Kidney tubule cell (primary cell): ENCODE measurements at places on chromosomes 7 and 10.
A peak's percentile ranks its signal among the peaks of the same experiment; 100 is the strongest.

DNA sequence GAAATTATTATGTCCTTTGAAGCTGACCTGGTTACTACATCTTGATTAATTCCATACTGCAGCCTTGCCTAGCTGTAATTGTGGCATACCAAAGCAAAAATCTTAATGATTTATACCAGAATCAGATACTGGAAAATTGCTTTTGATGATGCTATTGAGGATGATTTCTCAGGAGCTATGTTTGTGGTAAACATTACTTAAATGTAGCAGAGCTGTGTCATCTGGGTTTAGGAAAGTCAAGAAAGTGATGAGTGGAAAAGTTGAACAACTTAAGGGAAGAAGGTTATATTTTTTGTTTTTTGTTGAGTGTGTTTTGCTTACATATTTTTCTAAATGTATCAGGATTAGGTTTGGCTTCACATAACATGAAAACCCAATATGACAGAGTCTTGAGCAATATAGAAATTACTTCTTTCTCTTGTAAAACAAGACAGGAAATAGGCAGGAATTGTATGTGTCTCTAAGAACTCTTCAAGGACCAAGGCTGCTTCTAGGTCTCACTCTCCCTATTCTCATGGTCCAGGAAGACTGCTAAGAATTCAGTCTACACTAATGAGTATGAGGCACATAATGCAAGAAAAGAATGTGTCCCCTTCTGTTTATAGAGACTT is 87.6 kb upstream of the MTPN start:
- no peak for DNase-seq

- DNase-seq: peak; percentile 55
These were observed 85.9 kb upstream of the KMT2C start for GRCh38 chr7:152521420-152522337.

- DNase-seq: no peak
These were observed 164.6 kb downstream of the PTPRN2 start for GRCh38 chr7:158422887-158423560.

DNA sequence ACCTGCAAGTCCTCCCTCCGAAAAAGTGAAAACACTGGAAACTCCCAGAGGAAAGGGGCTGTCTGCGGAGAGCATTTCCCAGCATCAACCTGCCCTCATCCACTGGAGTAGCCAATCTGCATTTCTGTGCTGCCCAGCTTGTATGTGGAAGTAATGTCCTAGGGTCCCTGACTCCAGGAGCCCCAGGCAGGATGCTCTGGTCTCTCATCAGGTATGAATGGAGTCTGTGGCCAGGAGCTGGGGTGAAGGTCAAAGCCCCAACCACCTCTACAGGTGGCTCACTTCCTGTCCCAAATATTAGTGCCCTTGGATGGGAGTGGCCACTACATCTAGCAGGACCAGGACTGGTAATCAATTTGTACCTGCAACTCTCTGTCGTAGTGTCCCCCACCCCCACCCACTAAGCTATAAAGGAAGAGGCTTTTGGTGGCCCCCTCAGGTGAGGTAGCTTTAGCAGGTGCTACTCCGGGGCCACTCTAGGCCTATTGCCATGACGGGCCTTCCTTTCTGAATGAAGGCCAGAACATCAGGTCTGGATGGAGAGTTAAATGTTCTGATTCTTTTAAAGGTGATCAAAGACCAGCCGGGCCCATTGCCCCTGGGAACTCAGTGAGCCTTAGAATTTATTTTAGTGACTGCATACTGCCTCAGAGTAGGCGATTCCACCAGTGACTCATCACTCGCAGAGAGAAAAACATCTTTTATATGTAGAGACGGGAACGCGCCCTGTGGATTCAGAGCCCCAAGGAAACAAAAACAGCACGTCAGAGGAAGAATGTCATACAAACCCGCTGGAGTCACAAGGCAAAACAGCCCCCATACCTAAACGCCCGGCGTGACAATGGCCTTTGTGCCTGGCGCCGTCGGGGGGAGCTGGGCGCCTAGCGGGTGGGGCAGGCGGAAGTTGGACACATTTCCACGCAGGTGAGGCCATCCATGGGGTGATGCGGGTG is 13.0 kb downstream of the EN2 start:
- peak; percentile 79 for DNase-seq

GRCh38 chr10:110141871-110142635 is 65.4 kb upstream of the MXI1 start:
- peak; percentile 19 for DNase-seq

DNA sequence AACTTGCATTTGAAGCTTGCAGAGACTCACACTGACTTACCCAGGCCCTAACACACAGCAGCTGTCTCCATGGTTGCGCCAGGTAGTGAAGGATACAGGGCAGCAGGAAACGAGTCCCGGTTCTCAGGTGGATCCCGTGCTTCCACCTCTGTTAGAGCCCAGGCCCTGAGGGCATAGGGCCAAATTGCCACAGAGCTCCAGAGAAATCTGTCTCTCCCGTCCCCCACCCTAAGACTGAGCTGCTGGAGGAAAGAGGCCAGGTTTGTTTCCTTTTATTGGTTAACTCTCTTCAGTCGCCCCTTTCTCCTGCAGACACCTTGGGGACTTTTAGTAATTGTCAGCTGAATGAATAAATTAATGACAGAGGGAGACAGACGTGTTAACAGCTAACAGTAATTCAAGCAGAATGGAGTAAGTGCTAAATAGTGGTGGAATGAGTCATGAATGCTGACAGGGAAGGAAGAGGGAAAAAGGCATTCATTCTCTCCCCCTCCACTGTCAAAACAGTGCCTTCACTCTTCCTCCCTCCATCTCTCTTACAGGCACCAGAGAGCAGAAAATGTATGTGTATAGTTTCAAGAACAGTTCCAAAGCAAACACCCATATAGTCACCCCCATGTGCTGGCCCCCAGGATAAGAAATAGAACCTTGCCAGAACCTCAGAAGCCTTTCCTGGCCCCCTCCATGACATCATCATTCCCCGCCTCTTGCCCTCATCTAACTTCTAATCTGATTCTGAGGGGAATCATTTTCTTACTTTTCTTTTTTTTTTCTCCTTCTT is 16.8 kb upstream of the DLG5 start:
- DNase-seq: peak; percentile 90

- DNase-seq: peak; percentile 31
These were observed 171.3 kb downstream of the MAGI2 start for GRCh38 chr7:79282070-79282694.

GRCh38 chr7:159329818-159330378 is 185.2 kb upstream of the VIPR2 start:
- DNase-seq: no peak

- no peak for DNase-seq
These were observed 237.5 kb upstream of the TCF7L2 start for GRCh38 chr10:112712536-112712935.

GRCh38 chr10:3770611-3771110 is 14.3 kb downstream of the KLF6 start:
- no peak for DNase-seq

DNA sequence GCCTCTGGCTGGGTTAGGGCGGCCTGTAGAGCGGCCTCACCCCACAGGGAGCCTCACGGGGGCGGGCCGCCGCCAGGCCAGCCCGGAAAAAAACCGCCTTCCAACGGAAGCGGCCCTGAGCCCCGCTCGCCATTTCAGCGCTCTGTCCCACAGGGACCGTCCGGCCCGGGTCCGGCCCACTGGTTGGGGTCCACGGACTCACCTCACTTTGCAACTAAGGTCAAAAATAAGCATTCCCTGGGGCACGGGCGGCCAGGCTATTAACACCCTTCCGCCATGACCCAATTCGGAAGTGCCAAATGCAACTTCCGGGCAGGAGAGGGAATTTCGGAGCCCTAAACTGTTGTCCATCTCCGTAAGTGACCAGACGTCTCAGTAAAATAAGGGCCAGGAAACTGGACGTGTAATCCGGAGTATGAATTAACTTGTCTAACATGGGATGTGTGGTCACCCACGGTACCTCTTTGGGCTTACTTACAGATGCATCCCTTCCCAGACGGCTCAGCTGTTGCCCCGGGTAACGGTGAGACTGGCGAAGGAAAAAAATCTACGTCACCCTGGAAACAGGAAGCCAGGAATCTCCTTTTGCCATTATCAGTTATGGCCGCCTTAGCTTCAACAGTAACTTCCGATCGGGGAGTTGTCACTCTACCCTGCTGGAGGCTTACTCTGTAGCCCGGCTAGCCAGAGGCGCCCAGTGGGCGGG is at the start of gene BBIP1:
BBIP1 (minus strand) TSS at position 538 of the 706 bp plus-strand sequence. CDS start 1,023 bp downstream, outside the sequence.
- DNase-seq: peak; percentile 100

- peak; percentile 3 for DNase-seq
These were observed 183.0 kb downstream of the RAPGEF5 start for GRCh38 chr7:22173685-22174573.

GRCh38 chr7:2084331-2084730 is 148.4 kb downstream of the MAD1L1 start:
- no peak for DNase-seq

GRCh38 chr10:33893506-33893905 is 559.0 kb upstream of the NRP1 start:
- DNase-seq: no peak

DNA sequence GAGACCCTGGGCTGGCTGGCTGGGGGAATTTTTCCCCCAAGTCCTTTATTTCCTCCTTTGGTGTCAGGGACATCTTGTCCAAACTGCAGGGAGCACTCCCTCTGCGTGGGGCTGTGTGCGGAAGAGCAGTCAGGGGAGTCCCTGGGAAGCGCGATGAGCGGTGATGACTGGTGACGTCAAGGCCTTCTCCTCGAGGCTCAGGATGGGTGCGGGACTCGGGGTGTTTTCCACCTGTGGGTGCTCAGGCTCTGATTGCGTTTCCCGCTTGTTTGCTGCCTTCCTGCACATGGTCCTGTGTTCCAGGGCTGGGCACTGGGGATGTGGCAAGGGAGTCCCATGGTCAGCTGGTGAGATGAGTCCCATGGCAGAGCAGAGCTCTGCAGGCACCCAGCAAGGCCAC is 101.2 kb downstream of the DOCK1 start:
- DNase-seq: no peak
